Chondrocyte (in vitro differentiated cells): ENCODE measurements at places on chromosomes 2 and 18.
A peak's percentile ranks its signal among the peaks of the same experiment; 100 is the strongest.

GRCh38 chr2:216171011-216171410, 61.9 kb downstream of the XRCC5 start:
- DNase-seq, result no peak

GRCh38 chr2:200765139-200765951, 46.4 kb upstream of the BZW1 start:
- no peak for DNase-seq

DNA sequence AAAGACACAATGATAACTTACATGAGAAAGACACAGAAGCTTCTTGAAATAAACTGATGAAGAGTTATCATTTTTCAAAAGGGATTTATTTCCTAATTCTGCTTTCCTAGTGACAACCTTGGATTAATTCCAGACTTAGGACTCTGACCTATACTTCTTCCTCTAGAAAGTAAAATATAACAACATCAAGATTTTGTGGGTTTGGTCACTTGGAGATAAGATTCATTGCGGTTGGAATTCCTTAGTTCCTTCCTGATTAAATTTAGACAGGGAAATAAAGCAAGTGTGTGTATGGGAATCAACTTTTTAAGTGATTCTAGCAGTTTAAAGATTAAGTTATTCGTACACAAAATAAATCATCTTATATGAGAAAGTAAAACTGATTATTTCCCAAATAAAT, 208.4 kb upstream of the CCDC150 start:
- DNase-seq, result no peak

DNA sequence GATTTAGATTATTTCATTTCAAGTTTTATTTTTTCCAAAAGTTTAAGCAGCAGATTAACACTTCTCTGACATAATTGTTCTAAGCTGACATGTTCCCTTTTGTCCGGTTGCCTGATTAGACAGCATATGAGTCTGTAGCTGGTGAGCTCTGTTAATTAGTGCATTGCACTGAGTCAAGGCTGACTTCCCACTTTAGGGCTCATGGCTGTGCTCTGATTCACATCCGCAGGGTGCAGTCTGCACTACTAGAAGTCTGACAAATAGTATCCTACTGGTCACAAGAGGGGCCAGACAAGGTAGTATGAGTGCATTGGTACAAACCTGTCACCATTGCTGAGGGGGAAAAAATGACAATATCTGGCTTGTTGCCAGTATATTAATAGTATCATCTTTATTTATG, 443.9 kb upstream of the ZNF804A start:
- no peak for DNase-seq

- no peak for DNase-seq
Measured at GRCh38 chr2:102025583-102026267, 34.0 kb downstream of the IL1R2 start.

DNA sequence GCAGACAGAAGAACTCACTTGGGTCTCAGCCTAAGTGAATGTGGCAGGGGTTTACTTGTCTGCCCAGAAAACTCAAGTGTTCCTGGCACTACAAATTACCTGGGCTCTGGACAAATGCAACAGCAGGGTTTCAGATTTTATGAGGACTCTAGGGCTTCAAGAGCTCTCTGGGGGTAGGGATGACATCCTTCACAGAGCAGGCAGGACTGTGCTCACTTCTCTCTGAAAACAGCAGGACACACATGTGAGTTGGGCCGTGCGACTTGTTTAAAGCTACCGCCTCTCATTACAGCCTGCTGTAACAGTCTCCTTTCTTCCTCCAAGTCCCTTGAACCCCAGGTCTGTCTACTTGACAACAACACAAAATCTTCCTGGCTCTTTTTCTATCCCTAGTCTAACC, 212.6 kb downstream of the EN1 start:
- no peak for DNase-seq

DNA sequence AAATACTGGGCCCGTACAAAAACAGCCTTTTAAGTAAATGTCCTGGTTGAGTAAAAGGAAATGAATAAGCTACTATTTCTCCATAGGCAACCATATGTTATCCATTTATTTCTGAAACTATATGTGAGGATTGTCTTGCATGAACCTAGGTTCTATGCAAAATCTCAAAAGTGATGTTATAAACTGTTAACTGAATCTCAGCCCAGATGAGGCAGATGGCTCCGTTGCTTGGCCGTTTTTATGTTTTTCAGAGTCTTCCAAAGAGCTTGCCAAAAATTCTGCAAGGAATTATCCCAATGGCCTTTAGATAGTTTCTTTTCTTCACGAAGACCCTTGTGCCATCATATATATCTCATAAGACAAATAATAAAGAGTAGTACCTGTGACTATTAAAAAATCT, 1669.5 kb upstream of the DDX18 start:
- no peak for DNase-seq

- DNase-seq, result no peak
Measured at GRCh38 chr2:222568865-222569264, 87.0 kb downstream of the FARSB start.

DNA sequence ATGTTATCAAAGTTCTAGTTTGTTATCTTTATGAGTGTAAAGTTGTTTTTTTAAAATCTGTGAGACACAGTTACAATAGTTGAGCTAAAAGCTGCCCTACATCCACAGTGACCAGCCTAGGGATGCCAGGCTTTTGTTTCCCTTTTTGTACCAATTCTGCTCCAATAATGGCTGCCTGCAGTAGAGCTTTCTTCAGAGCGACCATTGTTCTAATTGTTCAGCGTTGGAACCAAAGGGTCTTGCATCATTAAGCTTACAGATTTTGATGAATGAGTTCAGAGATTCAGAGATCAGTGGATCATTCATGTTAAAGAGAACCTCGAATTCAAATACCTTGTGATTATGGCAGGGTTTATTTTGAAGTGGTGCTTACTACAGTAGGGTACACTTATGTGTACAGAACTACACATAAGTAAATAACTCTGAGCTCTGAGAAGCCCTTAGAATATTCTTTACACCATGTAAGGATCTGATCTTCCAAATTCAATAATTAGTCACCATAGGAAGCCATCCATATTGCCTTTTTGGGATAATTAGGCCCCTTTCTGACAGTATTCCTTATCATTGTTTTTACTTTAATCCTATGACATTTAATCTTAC, 157.9 kb downstream of the MYO1B start:
- no peak for DNase-seq

DNA sequence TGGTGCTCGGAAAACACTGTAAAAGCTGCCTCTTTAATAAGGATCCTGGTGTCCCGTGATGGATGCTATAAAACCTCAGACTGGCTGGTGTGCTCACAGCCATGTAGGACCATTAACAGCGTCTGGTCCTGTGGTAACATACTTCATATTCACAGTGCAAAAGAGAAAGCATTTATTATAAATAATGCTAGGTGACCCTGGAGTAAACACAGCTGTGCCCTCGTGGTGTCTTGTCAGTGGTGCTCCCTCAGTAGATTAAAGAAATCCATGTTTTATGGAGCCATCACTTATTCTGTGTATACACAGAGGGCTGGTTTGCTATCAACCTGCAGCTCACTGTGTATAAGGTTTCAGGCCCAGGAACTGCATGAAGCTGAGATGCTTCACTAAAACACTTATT, 106.9 kb downstream of the CDK15 start:
- DNase-seq, result no peak

DNA sequence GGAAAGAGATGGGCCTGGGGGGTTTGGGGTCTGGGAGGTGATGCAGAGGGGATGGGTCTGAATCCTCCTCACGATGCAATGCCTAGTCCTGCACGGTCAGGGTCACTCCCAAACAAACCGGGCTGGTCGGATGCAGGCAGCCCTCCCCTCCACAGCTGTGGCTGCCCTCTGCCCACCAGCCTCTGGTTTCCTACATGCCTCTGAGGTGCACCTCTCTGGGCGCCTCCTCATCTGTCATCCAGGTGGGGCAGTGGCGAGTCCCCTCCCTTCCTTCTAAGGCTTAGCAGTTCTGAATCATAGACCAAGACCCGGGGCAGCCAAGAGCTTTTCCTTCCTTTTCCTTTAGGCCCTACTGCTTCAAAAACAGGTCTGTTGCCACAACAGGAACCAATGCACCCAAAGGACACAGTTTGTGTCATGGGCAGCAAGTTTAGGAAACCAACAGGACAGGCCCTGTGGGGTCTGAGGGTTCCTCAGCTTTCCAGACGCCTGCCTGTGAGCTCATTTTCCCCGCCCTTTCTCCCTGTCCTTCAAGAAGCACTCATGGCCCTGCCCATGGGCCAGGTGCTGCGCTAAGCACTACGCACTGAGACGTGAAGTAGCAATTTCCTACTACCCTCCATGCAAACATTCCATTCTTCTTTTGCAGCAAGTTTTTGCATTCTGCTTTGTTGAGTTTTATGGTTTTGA, 6.5 kb upstream of the MAL start:
- DNase-seq, result peak; percentile 69

DNA sequence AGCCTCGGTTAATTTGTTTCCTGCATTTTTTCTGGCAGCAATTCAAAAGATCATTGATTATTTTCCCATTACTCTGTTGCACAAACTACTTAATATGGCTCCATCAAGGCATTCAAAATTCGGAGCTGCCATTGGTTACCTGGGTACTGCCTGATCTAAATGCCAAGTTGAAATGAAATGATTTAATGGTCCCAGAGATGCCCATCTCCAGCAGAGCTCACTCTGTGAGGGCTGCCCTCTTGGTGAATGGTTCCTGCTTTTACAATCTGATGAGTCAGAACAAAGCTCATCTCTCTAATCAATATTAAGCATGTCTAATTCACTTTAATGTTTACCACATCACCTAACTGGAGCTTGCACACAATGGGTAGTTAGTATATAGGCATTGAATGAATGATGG, 126.1 kb downstream of the CTNNA2 start:
- DNase-seq, result no peak

GRCh38 chr2:60411295-60411694, 142.2 kb downstream of the BCL11A start:
- no peak for DNase-seq

DNA sequence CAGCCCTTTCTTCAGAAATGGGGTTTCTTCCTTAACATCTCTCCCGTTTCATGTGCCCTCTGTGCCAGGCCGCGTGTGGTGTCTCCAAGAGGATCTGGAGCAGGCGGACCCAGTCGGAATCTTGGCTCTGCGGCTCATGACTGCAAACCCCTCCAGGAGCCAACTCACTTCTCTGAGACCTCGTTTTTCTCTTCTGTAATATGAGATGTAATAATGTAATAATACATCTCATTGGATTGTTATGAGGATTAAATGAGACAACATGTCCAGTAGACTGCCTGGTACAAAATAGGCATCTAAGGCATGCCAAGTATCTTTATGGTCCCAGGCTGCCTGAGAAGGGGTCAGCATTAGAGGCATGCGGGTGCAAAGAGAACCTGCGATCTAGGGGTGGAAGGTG, 221.3 kb upstream of the REV1 start:
- DNase-seq, result no peak

DNA sequence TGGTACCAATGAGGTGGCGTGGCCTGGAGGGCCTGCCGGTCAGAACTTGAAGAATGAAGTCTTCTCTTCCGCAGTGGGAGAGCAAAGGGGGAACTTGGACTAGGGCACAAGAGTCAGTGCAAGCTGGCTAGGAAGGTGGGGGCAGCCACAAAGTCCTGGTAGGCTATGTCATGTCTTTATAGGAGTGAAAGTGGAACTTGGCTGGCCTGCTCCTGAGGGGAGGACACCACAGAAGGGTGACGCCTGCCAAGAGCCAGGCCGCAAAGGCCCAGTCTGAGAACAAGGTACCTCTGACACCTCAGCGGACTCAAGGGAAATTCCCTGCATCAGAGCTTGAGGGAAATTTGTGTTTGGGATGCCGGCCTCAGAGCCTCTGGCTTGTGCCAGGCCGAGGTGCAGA, 32.2 kb upstream of the MAP3K20 start:
- no peak for DNase-seq

GRCh38 chr2:8279506-8279905, 402.4 kb upstream of the ID2 start:
- no peak for DNase-seq

GRCh38 chr2:44957656-44958327, 16.3 kb downstream of the SIX3 start:
- DNase-seq, result no peak

DNA sequence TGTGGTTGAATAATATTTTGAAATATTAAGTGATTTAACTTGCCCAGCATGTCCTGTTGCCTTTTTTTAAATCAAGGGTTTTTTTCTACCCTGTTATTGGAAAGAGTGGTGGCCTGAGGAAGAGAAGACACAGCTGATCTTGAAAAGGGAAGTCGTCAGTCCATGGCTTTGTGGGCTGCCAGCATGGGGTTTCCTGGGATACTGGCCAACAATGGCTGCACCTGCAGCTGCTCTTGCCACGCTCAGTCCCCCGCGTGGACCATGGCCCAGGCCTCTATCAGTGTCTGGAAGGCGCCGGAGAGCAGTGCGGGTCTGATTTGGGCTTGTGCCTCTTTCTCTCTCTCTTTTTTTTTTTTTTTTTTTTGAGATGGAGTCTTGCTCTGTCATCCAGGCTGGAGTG, 99.3 kb downstream of the ASB1 start:
- DNase-seq, result no peak

DNA sequence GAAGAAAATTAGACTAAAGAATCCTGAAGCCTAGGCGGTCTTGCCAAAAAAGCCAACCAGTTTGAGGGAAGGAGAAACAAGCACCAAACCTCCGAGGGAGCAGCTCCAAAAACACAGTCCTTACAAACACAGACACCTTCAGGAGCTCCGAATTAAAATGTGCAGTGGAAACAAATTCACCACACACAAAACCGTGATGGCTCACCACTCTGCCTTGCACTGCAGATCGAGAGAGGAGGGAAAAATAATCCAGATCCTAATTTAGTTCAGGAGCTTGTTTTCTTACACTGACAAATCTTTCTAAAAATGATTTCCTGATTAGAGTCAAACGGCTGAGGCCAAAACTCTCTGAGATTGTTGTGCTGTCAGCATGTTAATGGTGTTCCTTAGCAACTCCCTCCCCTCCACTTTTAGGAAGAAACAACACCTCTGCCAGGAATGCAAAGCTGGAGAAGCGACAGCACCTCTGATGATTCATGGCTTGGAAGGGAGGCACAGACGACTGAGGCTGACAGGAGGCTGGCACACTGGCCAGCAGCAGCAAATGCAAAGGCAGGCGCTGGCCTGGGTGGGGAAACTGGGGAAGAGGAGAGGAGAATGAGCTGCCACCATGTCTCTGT, 249.4 kb upstream of the KLHL29 start:
- no peak for DNase-seq

- DNase-seq, result no peak
Measured at GRCh38 chr2:200944467-200945394, 18.7 kb downstream of the ORC2 start.

- no peak for DNase-seq
Measured at GRCh38 chr2:38500283-38500634, 102.5 kb downstream of the HNRNPLL start.

DNA sequence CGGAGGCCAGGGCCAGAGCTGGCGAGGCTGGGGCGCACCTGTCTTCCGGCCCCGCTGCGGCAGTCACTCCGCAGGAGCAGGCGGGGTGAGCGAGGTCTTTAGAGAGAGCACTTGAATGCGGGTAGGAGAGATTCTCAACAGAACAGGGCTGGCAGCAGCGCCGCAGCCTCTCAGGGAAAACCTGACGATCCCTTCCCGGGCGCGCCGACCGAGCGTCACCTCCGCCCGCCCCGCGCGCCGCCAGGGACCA, 526 bp downstream of the PRKRA start:
- no peak for DNase-seq

- no peak for DNase-seq
Measured at GRCh38 chr18:48136827-48137373, 206.4 kb upstream of the SMAD2 start.

- DNase-seq, result no peak
Measured at GRCh38 chr18:24227977-24228666, 89.3 kb downstream of the CABYR start.
